ENCODE measurements at places on chromosomes 2 and 18. TPM values are rescaled to one million over a fixed set of nuclear protein-coding genes. Genes with fewer than 3 reads are reported as not detected.

Gene IKZF2
- total RNA-seq = 28.6 TPM

Gene EMILIN1
- 82.0 TPM for total RNA-seq

Gene CFAP53
- total RNA-seq = 0.31 TPM

Gene SLC16A14
- 9.9 TPM for total RNA-seq

Gene CYP1B1
- 8.0 TPM for total RNA-seq

Gene TRIM43
- total RNA-seq = not detected

Gene SERPINB2
- 9.7 TPM for total RNA-seq

Measured in tongue (tissue), 3 donors.